Stimulated activated CD4-positive, alpha-beta T cell treated with anti-CD3 and anti-CD28 coated beads, Interleukin-12 subunit alpha, Interleukin-12 subunit beta, amount 100 ng/mL, for 48 hours (primary cell): ENCODE measurements at places on chromosomes 3 and 15.

DNA sequence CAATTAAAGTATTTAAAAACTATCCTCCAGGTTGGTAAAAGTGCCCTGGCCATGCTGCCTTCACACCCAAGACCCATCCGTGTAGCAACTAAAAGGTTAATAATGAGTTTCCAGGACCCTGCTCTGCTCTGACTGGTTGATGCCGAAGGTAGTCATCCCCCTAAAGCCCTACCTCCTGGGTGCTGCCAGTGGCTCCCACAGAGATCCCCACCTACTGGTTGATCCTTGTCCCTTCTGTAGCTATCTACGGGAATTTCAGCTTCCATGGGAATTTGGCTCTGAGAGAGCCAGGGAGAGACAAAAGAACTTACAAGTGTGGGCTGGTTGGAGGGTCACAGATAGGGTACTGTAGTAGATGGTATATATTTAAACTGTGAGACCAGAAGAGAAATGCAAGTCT is 110.6 kb upstream of the NANOGP8 start:
- DNase-seq, result no peak

DNA sequence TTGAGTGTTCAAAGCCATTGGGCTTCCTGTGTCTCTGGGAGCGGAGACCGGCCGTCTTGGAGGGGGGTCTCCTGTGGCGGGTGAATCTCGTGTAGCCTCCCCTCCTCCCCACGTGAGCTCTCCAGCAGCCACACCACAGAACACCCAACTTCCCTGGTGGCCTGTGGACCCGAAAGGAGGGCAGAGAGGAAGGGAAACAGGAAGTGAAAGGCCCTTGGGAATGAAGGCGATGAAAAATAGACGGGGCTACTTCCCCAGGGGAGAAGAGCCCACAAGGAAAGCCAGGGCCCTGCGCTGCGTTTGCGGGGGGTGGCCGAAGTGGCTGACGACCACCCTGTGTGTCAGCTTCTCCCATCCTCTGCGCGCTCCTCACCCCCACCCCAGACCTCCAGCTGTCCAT is 5.4 kb downstream of the ANKRD63 start:
- no peak for DNase-seq

GRCh38 chr3:2652386-2652785 is 457.8 kb downstream of the IL5RA start:
- DNase-seq, result no peak

- no peak for DNase-seq
These were observed 651 bp downstream of the UBA3 start for GRCh38 chr3:69079269-69080159.

DNA sequence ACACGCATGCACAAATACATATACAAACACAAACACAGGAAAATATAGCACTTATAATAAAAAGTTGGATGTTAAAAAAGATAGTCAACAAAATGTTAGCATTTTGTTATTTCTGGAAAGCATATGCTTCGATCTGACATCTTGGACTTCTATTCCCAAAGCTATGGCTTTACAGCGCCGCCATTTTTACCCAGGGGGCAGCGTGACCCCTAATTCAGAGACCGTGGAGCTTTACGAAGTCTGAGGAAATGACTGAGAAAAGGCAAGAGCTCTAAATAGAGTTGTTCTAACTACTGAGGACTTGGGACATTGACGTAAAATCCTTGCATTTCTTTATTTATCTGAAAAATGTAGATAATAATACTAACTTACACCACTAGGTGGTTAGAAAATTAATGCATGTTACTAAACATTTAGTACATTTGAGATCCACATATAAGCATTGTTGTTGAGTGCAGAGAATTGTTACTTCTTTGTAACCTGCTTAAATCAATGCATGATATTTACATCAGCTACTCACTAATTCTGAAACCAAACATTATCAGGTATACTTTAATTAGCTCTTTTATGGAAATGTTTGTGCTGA is 155.4 kb downstream of the TP63 start:
- no peak for DNase-seq

- no peak for DNase-seq
These were observed 12.2 kb downstream of the TUBGCP4 start for GRCh38 chr15:43383070-43383469.

GRCh38 chr3:98518816-98519215 is 3.9 kb downstream of the CLDND1 start:
- DNase-seq, result no peak

DNA sequence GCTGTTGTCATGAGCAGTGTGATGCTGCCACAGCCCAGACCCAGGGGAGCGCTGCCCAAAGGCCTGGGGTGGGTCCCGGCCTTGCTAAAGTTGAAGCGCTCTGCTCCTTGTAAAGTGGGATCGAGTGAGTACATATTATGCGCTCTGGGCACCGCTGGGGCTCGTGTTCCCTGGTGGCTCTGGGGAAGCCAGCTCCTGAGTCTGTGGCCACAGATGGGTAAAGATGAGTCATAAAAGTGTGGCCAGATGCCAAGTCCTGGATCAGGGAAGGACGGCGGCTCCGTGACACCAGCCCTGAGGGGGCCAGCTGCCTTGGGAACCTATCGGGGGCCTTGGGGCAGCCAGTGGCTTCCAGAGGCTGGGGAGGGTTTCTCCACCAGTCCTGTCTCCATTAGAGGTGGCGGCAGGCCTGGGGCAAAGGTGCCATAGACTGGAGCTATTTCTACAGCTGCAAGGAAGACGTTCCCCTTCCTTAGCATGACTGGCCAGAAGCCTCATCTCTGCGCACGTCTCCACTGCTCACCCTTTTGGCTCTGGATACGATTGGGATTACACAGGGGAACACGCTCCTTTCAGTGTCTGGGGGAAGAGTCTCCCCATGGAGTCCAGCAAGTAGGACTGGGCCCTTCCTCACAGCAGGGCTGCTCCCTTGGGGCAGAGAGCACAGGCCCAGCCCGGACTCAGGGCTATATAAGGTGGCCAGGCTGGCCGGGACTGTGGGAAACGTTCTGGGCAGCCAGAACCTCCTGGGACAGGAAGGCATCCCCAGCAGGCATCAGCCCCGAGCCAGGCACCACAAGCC is 1.2 kb upstream of the ITIH4 start:
- DNase-seq, result no peak

DNA sequence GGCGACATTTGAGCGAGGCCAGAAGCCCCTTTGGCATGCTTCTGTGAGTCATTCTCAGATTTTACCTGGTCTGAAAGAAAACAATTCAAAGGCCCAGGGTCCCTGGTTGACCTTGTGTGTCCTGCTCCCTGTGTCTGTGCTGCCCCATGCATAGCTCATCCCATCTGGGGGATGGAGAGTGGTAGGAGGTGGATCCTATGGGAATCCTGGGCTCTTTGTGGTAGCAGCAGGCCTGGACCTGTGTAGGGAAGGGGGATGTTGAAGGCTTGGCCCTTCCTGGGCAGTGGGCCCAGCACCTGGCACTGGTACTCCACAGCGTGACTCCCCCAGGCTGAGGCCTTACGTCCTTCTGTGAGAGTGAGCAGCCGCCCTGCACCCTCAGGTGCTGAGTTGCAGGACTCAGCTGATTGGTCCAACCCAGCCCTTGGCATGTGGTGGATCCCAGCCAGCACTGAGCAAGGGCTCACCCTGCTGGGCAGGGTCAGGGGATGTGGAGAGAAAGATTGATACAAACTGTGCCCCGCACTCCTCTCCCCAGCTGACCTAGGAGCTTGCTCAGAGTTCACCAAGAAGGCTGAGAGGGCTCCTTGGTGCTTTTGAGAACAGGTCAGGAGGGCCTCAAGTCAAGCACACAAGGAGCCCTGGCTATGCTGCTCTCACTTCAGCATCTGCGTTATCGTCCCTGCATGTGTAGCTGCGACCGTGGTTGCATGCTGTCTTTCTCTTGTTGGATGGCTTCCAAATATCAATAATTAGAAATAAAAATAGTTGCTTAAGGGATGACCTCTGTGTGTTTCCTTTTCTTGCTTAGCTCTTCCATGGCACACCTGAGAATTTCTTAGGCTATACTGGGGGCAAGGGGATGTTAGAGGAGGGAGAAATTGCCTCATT is 21.4 kb upstream of the JMJD7 start:
- DNase-seq, result no peak

GRCh38 chr3:194200422-194201081 is 64.6 kb downstream of the HES1 start:
- no peak for DNase-seq

GRCh38 chr3:130838898-130839600 is 54.8 kb upstream of the ATP2C1 start:
- no peak for DNase-seq

DNA sequence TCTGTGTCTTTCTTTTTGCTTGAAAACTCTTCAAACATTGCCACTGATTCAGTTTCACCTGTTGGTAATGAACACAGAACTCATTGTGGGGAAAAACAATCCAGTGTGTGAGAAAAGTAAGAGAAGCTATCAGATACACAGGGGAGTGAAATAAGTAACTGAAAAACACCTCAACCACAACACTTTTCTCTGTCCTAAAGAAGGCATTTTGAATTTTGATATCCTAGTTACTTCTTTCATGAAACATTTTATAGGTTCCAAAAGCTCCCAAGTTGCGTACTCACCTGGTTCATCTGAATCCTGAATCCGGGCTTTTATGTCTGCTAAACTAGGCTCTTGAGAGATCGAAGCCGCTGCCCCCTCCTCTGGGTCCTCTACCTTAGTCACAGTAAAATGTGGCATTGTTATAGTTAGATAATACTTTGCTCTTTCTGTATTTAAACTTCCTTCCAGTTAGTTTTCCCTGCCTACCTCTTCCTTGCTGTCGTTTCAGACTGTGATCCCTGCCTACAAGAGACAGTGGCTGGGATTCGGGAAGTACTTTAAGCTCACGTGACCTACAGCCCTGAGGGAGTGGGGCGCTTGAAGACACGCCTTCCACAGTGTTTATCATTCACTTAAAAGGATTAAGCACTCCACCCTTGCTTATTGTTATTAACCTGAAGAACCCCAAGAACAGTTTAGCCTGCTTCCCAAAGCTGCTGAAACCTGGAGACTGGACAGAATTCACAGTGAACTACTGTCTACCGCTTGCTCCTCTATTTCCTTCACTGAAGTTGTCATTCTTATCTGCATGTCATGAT is 19.1 kb downstream of the SLC12A6 start:
- no peak for DNase-seq

GRCh38 chr3:56677286-56677685 is 5.8 kb downstream of the TASOR start:
- DNase-seq, result no peak
